ENCODE measurements at places on chromosomes 3 and 15.

GRCh38 chr3:78879295-78879860 is 888.4 kb downstream of the ROBO1 start:
- no peak for DNase-seq

DNA sequence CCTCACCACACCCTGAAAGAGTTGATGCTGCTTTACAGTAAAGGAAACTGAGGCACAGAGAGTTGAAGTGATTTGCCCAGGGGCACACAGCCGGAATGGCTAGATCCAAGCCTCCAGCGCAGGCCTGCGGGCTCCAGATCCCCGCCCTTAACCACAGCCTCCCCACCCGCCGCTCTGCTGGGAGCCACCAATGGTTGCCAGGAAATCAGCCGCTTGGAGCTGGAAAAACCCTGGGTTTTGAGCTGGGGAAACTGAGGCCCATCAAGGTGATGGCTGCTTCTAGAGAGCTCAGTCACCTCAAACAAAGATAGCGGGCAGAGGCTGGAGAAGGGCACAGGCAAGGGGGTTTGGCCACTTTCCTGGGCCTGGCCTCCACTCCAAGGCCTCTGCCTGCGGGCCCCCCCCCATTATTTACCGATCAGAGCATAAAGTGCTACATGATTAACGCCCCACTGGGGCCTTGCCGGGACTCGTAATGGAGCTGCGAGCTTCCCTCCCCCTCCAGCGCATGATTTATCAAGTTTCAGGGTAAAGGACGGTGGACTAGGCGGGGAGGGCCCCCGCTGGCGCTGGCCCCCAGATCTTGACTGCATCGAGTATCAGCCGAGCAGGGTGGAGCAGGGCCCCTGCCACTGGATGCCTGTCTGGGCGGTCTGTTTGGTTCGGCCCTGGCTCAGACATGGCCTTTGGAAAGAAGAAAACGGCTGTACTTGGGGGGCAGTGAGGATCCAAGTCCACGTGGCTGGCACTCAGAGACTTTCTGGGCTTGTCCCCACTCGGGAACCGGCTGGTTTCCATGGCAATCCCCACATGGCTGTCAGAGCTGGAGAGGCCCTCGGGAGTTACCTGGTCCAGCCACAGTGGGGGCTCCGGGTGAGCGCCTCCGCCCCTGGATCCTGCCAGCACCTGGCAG is 9.1 kb downstream of the PLXND1 start:
- DNase-seq: peak; percentile 5

DNA sequence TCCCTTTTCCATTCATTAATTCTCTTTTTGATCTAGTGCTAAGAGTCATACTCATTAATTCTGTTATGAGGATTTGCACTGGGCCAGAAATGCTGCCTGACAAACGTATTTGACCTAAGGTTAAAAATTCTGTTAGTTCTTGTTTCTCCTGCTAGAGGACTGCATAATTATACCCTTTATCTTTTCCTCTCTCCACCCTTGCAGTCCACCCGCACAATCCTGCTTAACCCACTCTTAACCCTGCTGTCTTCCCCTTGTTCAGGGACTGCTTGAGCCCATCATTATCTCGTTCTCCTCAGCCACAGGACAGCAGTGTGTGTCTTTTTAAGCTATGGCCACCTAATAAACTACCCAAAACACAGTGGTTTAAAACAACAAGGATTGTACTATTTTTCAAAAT is 31.1 kb upstream of the DYNC1LI1 start:
- no peak for DNase-seq

DNA sequence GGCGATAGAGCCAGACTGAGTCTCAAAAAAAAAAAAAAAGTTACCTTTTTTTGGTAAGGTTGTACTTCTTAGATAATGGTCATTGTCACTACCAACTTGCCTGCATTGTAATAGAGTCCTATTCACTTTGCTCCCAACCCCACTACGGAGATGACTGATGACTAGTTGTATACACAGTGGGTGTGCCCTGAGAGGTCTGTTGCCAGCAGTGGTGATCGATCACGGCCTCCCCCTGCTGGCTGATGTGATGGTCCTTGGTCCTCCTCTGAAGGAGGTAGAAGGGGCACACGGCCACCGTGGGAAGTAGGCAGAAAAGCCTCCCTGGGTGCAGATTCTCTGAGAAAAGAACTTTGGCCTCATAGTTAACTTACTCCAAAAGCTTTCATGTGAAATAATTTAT is 10.7 kb downstream of the GCNT3 start:
- no peak for DNase-seq

DNA sequence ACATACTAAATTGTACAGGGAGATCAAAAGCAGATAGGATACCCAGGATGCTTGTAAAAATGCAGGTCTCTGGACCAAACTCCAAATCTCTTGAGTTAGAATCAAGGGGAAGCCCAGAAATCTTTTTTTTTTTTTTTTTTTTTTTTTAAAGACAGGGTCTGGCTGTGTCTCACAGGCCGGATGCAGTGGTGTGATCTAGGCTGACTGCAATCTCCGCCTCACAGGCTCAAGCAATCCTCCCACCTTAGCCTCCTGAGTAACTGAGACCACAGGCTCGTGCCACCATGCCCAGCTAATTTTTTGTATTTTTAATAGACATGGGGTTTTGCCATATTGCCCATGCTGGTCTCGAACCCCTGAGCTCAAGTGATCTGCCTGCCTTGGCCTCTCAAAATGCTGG is 373.5 kb downstream of the SHQ1 start:
- no peak for DNase-seq

- DNase-seq: no peak
These were observed 1000.4 kb downstream of the FHIT start for GRCh38 chr3:60250810-60251209.

DNA sequence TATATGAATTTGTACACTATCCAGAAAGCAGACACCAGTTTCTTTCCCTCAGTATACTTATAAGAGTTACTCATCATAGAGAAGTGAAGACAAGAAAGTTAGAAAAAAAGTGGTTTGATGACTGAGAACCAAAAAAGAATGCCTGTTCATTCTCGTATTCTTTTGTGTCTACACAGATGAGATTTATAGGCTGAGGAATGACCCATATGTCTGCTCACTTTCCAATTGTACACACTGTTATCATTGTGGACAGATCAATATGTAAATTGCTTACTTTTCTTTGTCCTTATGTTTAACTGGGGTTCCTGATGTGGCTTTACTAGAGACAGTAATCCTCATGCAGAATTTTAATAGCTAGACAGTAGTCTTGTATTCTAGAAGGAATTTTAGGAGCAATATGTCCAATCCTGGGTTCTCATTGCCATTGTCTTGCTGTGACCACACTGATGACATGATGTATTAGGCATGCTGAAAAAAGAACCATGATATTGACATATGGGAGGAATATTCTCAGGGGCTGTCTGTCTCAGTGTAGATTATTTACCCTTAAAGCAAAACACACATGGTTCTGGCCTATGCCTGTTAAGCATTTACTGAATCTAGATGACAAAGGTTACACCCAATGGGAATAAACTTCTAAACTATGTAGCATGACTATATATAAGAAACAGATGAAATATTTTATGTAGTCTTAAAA is 669.7 kb downstream of the ROBO1 start:
- DNase-seq: no peak

GRCh38 chr15:75872403-75872990 is 29.2 kb downstream of the UBE2Q2 start:
- DNase-seq: no peak
